ENCODE measurements at places on chromosomes 1 and 21.

- peak; percentile 37 for DNase-seq
Observed at GRCh38 chr1:208219659-208220282, 24.4 kb downstream of the PLXNA2 start.

DNA sequence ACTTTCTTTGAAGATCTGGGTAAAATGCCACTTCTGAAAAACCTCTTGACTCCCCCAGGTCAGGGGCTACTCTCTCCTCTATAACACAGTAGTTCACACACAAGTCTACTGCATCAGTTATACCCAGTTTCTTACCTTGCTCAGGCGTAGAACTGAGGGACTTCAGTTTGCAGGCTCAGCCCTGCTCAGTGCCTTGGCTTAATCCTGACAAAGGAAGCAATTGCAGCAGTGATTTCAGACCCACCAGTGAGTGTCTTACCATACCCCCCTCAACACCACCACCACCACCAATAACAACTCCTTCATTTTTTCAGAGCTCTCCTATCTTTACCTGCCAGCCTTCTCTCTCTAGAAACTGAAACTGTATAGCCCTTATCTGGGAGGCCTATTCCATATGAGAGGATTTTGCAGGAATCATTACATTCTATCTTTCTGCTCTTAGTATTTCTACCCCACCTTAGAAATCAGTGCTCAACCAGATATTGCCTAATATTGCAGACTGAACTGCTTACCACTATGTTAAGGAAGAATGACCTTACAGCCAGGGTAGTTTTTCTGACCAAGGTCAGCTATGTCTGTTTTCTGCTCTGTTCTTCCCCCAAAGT lies 105.5 kb upstream of the S1PR1 start:
- no peak for DNase-seq

GRCh38 chr21:35138665-35139381 lies 89.7 kb upstream of the RUNX1 start:
- peak; percentile 4 for DNase-seq

GRCh38 chr1:28822799-28823198 lies 10.8 kb downstream of the OPRD1 start:
- no peak for DNase-seq

DNA sequence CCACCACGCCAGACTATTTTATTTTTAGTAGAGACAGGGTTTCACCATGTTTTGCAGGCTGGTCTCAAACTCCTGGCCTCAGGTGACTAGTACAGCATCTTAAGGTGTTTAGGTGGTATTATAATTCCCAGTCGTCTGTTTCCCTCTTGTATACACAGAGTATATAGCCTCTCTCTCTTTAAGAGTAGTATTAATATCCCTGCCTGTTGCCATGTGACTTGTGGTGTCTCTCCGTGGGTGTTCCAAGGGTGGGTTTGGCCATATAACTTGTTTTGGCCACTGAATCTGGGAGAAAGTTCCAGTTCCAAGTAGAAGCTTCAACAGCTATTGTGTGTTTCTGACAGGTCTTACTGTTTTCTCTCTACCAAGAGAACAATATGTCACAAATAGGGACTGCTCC lies 29.6 kb downstream of the EPS15 start:
- DNase-seq: no peak

Measured in HCEC 1CT (cell line).